ENCODE measurements at places on chromosomes 1 and 21. TPM values are rescaled to one million over a fixed set of nuclear protein-coding genes. Genes with fewer than 3 reads are reported as not detected.

DNA sequence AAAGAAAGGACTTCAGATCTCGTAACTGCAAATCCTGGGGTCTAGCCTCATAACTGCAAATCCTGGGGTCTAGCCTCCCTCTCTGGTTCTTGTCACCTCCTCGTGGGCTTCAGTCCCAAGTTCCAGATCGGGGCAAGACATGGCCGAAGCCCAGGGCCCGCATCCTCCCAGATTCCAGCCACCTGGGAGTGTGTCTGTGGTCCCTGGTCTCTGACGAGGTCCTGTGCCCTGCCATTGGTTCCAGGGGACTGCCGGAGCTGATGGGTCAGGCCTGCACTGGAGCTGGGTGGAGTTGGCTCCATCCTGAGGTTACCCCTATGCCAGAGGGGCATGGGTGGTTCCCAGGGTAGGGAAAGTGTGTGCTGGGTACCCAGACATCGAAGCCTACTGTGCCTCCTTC lies 17.7 kb upstream of the C1orf174 start:
- H3K4me3 ChIP-seq = no peak overlapping the region
- H3K36me3 ChIP-seq = no peaks in the 10 kb centered on the region
- no peak for DNase-seq
- peaks cover 2% of the 10 kb centered on the region for H3K4me1 ChIP-seq
- H3K27me3 ChIP-seq = no peaks in the 10 kb centered on the region
- H3K27ac ChIP-seq = no peak overlapping the region

- H3K27me3 ChIP-seq = peaks cover 13% of the 10 kb centered on the region
- no peaks in the 10 kb centered on the region for H3K36me3 ChIP-seq
- DNase-seq = no peak
Measured at GRCh38 chr1:86537928-86538695, 8.8 kb upstream of the CLCA4 start.

The KRTAP21-2 gene
- total RNA-seq = not detected

- DNase-seq = no peak
- H3K36me3 ChIP-seq = peaks cover 20% of the 10 kb centered on the region
- H3K27ac ChIP-seq = no peak overlapping the region
- no peaks in the 10 kb centered on the region for H3K27me3 ChIP-seq
- H3K4me1 ChIP-seq = peaks cover 9% of the 10 kb centered on the region
- no peak overlapping the region for H3K4me3 ChIP-seq
Measured at GRCh38 chr1:165753934-165754333, 14.7 kb downstream of the TMCO1 start.

The OR14I1 gene
- total RNA-seq = not detected

Data from activated CD8-positive, alpha-beta T cell treated with anti-CD3 and anti-CD28 coated beads, Interleukin-2, amount 10 ng/mL, durations not matched to agents 7 days and 5 days (primary cell).